NCI-H774 (cell line): ENCODE measurements at places on chromosomes 6 and 20.

DNA sequence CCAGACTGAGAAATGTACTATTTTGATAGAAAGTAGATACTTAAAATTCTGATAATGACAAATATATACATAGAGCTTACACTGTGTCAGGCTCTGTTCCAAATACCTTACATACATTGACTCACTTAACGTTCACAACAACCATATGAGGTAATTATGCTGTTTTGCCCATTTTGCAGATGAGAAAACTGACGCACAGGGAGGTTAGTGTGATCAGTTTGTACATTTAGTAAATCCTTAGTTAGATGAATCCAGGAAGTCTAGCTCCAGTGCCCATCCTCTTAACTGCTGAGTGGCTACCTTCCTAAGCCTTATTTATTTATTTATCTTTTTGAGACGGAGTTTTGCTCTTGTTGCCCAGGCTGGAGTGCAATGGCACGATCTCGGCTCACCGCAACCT lies 23.3 kb upstream of the GTF3C6 start:
- DNase-seq: no peak

- peak; percentile 66 for DNase-seq
These were observed 170.6 kb downstream of the LY86 start for GRCh38 chr6:6758915-6759654.

DNA sequence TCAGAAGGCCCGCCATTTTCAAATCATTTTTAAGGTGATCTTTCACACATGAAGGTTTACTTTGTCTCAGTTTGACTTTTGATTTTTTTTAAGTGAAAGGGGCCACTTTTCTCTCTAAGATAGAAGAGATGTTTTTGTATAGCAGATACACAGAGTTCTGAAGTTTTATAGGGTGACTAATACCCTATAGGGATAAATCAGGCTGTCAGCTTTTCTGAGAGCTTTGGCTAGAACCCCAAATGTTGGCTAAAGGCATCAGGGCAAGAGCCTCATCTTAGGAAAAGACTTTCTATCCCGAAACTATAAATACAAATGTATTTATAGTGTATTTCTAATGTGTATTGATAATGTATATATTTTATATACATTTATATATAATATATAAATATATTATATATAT lies 181.4 kb downstream of the TBX18 start:
- no peak for DNase-seq

DNA sequence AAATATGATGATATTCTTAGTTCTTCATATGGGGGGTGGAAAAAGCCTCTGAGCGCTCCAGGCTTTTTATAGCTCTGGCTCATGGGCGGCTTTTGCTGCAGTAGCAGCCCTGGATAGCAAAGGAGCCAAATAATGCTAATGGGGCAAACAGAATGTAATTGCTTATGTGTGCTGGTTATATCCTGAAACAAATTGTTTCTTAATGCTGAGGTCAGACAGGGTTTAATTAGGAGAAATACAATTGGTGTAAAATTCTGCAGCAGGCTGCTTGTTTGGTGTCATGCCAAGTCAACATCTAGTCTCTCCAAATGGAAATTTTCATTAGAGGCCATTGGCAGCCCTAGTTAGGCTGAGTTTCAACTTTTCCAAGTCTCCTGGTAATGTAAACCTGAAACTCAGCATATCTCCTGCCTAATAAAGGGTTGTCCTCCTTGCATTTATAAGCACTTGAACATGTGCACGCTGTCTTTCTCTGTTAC lies 530.1 kb upstream of the NOX3 start:
- DNase-seq: peak; percentile 71

GRCh38 chr20:58192567-58192966 lies 35.9 kb downstream of the ANKRD60 start:
- DNase-seq: no peak

DNA sequence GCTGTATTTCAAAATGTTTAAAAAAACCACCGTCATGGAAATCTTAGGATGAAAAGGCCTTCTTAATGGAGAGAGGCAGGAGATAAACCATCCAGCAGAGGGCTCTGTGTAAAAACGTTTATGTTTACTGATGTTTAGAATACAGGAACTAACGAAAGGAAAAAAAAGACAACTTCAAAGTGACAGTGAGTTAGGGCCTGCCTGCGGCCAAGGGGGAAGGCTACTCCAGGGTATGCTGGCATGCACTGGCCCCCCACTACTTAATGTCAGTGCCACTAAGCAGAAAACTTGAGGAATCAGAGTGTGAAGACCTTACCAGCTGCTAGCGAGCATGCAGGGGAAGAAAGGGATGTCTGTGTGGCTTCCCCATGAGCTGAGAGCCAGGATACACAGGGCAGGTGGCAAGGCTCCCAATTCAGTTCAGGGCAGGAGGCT lies 47.7 kb downstream of the AKAP7 start:
- DNase-seq: no peak

DNA sequence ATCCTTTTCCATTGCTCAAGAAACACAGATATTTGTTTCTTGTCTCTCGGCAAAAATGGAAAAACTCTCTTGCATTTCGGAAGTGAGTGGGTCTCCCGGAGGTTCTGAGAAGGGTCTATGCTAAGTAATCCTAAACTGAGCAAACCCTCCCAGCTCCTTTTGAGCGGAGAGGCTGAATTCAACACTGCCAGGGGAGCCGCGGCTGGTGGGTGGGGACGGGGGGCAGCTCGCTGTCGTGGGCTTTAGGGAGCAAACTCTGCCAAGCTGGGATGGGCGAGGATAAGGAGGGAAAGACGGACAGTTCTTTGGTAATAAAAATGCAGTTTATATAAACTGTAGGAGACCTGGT lies 211.4 kb downstream of the FOXC1 start:
- no peak for DNase-seq

DNA sequence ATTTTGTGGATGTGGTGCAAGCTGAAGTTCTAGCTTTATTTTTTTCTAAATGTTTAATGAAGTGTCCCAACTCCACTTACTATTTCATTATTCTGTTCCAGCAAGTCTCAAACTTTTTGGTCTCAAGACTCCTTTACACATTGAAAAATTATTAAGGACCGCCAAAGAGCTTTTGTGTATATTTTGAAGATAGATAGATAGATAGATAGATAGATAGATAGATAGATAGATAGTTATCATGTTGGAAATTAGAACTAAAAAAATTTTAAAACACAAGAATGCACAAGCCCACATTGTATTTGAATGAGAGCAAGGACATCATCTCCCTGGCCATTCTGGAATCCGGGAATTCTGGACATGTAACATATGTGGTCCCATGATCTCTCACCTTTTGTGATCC lies 181.2 kb upstream of the SNX9 start:
- DNase-seq: no peak

- DNase-seq: no peak
These were observed 32.8 kb downstream of the GABRR1 start for GRCh38 chr6:89184344-89184743.

DNA sequence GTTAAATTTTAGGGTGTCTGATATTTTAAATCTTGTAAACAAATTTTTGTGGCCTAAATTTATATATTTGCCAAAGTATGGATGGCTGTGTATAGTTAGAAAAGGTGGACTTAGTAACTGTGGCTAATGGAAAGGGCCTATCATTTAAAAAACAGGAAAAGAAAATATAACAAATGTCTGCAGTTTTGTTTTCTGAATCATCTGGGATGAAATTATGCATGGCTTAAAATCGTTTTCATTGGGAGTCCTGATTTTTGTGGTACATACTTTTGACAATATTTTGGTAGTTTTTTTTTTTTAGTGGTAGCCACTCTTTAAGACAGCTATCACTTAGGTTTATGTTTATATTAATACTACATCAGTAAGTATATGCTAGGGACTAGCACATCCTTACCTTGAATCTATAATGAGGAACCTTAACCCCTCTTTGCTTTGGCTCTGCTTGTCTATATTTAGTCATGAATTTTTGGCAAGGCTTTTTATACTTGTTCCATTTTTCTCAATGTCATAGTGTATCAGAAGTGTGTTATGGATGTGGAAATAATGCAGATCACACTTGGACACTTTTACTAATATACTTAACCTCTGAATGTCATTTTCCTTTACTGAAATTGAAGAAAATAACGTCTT lies 5.6 kb downstream of the ARID1B start:
- no peak for DNase-seq

DNA sequence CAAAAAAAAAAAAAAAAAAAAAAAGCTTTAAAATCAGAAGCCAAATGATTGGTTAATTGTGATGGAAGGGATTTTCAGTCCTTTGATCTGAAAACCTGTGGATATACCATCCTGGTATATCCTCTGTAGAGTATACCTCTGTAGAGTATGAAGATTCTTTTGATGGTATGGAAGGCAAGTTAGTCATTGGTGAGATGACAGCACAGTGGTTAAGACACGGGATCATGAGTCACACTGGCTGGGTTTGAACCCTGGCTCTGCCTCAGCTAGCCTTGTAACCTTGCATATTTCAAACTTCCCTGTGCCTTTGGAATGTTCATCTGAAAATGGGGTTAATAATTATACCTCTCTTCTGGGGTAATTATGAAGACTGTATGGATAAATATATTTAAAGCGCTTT lies 179.3 kb downstream of the CARMIL1 start:
- no peak for DNase-seq

GRCh38 chr6:129596522-129596921 lies 113.5 kb downstream of the ARHGAP18 start:
- no peak for DNase-seq

GRCh38 chr6:88823998-88824397 lies 139.4 kb downstream of the RNGTT start:
- no peak for DNase-seq

GRCh38 chr6:131068165-131068564 lies 5.1 kb upstream of the EPB41L2 start:
- DNase-seq: no peak

- DNase-seq: no peak
These were observed 249.0 kb upstream of the KCNG1 start for GRCh38 chr20:51271931-51272330.

DNA sequence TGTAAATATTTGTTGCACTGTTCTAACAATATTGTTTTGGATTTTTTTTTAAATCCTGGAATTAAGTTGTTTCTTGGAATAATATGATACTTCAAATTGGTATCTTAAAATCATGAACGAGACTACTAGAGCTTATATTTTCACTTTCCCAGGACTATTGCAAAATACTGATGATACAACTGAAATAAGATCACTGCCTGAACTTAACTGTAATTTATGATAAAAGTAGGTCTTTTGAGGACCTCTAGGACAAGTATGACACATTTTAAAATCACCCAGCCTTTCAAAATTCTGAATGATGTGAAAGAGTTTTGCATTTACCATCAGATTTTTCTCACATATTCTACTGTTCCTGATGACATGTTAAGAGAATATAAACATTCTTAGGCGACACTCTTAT lies 8.6 kb upstream of the UBE2J1 start:
- no peak for DNase-seq

- no peak for DNase-seq
These were observed 132.4 kb upstream of the ARMC2 start for GRCh38 chr6:108715832-108716231.

DNA sequence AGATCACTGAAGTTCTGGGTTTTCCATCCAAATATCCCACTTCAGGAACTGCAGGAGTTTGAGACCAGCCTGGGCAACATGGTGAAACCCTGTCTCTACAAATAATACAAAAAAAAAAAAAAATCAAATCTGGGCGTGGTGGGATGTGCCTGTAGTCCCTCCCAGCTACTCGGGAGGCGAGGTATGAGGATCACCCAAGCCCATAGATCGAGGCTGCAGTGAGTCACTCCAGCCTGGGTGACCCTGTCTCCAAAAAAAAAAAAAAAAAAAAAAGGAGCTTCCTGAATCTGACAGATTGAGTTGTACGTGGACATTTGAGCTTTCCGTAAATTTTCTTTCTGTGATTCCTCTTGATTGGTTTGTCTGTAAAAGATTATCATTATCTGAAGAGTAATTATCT lies 55.6 kb downstream of the TULP4 start:
- no peak for DNase-seq

- no peak for DNase-seq
These were observed 757 bp downstream of the RAET1E start for GRCh38 chr6:149897015-149897697.

GRCh38 chr6:135434095-135434494 lies 63.4 kb downstream of the AHI1 start:
- DNase-seq: no peak

- no peak for DNase-seq
These were observed 208.6 kb upstream of the MCHR2 start for GRCh38 chr6:100202417-100203194.

- peak; percentile 8 for DNase-seq
These were observed 3.3 kb upstream of the ULBP3 start for GRCh38 chr6:150072201-150072600.

- peak; percentile 62 for DNase-seq
These were observed 102.6 kb downstream of the LAMP5 start for GRCh38 chr20:9616833-9617461.

- DNase-seq: peak; percentile 57
These were observed at the start of gene LRRC73 for GRCh38 chr6:43509984-43510826. Gene LRRC73, minus strand, starts transcription at chr6:43510346. Its CDS starts 561 bp downstream, at chr6:43509785.

DNA sequence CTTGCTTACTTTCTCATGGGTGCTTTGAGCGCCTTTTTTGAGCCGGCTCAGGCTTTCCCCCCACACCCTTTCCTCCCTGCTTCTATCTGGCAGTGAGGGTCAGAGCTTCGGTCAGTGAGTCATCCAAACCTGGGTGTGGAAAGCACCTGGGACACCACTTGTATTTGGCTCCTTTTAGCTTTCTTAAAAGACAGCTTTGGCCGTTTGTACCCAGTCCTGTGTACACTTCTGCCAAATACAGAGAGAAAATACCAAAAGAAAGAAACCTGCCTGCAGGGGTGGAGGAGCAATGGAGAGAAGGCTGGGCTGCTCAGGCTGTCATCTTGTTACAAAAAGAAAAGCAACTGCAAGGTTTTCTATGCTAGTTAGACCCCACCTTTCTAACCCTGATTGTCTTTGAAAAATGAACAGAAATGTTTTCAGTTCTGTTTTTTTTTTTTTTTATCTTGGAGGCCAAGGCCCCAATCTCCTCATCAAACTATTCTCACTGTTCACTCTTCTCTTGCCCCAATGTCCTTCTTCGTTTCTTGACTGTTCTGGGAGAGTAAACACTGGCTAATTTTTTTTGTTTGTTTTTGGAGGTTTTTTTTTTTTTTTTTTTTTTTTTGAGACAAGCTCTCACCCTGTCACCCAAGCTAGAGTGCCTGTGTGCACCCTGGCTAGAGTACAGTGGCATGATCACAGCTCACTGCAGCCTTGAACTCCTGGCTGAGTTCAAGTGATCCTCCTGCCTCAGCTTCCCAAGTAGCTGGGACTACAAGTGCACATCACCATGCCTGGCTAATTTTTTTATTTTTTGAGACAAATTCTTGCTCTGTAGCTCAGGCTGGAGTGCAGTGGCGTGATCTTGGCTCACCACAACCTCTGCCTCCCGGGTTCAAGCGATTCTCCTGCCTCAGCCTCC lies 76.4 kb downstream of the SSR1 start:
- DNase-seq: no peak

- DNase-seq: no peak
These were observed 258.0 kb upstream of the SOX4 start for GRCh38 chr6:21335591-21335990.

GRCh38 chr6:26288155-26288554 lies 76.8 kb upstream of the BTN3A2 start:
- DNase-seq: no peak

DNA sequence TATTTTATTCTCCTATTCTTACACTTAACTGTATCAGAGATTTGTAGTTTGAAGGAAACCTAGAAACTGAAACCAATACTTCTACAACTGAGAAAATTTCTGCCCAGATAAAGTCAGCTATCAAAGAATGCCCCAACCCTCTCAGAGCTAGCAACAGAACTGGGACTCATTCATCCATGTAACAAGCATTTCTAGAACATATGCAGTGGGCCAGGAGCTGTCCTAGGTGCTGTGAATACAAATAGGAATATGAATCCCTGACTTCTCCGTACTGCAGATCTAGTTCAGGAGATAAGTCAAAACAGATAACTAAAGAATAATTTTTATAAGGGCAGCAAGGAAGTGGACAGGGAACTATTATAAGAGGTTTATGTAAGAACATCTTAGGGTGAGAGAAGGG lies 654.1 kb upstream of the NOX3 start:
- DNase-seq: no peak
